ENCODE measurements at places on chromosomes 1 and 21. TPM values are rescaled to one million over a fixed set of nuclear protein-coding genes. Genes with fewer than 3 reads are reported as not detected.

UTS2 gene
- 5.3 TPM for polyA plus RNA-seq

DNA sequence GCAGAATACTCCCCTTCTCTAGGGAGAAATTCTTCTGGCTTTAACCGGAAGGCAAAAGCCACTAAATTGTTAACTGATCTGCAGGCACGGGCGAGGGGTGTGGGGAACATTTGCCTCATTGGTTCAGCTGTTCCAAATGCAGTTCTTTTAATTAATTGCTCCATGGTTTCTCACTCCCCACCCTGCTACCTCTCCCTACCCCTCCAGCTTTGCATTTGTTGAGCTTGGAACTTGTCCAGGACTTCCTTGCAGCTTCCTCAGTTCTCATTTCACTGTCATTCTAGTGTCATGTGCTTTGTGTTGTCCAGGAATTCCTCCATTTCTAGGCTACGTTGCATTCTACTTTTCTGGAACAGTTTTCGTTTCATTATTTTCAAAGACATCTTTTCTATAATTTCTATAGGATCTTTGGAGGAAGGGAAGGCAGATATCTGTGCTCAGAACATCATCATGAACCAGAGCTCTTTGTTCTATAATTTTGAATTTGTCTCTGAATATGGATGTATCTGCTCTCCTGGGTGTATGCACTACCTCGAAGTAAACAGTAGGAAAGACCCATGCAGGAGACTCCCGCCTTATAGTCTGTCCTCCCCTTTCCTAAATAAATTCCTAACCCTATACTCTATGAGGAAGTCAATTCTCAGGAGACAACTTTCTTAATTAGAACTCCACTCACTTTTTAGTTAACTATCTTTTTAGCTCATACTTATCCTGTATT is 132.4 kb upstream of the LMO4 start:
- no peak overlapping the region for H3K27ac ChIP-seq
- peaks cover 9% of the 10 kb centered on the region for H3K27me3 ChIP-seq
- H3K4me3 ChIP-seq = no peak overlapping the region
- no peaks in the 10 kb centered on the region for H3K36me3 ChIP-seq

- H3K36me3 ChIP-seq = no peaks in the 10 kb centered on the region
- no peaks in the 10 kb centered on the region for H3K27me3 ChIP-seq
- no peak for DNase-seq
- no peak overlapping the region for H3K4me3 ChIP-seq
Observed at GRCh38 chr1:236725668-236726067, 39.4 kb downstream of the ACTN2 start.

SPRR1A gene
- not detected for polyA plus RNA-seq

- H3K27me3 ChIP-seq = peaks cover 33% of the 10 kb centered on the region
- peak overlapping the region; percentile 23 for H3K4me3 ChIP-seq
- peaks cover 32% of the 10 kb centered on the region for H3K4me1 ChIP-seq
- H3K36me3 ChIP-seq = no peaks in the 10 kb centered on the region
Observed at GRCh38 chr1:165376041-165376810, 19.7 kb upstream of the LMX1A start.

TFF2 gene
- not detected for polyA plus RNA-seq
